ENCODE measurements at places on chromosomes 1 and 21. TPM values are rescaled to one million over a fixed set of nuclear protein-coding genes. Genes with fewer than 3 reads are reported as not detected.

GRCh38 chr1:22249928-22250680 is 107.2 kb upstream of the WNT4 start:
- DNase-seq: no peak

- no peak for DNase-seq
Observed at GRCh38 chr1:3718764-3719163, 33.5 kb upstream of the CCDC27 start.

APOBEC4 gene
- polyA plus RNA-seq: not detected

GRCh38 chr1:158830904-158831507 is at the start of gene MNDA:
Gene MNDA, plus strand, starts transcription at chr1:158831351. Its CDS starts 10,803 bp downstream, at chr1:158842154.
- DNase-seq: no peak

OR2L8 gene
- polyA plus RNA-seq: not detected

- DNase-seq: no peak
Observed at GRCh38 chr1:237901299-237901934, 10.7 kb upstream of the ZP4 start.

RNF115 gene
- polyA plus RNA-seq: 11.5 TPM

GRCh38 chr21:25977068-25977611 is 193.4 kb downstream of the APP start:
- DNase-seq: no peak

TENT5C gene
- 1.5 TPM for polyA plus RNA-seq

GRCh38 chr21:32302560-32302959 is 3.9 kb downstream of the MRAP start:
- DNase-seq: no peak

DNA sequence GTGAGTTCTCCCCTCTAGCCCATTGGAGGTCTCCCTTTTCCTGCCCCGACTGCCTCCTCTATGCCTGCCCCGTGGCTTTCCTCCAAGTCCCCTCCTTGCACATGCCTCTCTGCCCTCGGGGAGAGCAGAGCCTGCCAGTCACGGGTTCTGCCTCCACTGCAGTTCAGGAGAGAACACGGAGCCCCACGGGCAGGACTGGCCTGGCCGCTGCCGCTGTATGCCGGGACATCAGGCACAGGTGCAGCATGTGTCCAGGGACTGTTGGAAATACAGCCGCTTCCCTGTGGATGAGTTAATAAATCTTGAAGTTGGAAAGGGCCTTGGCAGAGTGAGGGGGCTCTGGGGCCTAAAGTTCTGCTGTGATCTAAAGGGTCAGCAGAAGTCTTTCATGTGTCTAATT is 676.6 kb downstream of the MATN1 start:
- no peak for DNase-seq

DNA sequence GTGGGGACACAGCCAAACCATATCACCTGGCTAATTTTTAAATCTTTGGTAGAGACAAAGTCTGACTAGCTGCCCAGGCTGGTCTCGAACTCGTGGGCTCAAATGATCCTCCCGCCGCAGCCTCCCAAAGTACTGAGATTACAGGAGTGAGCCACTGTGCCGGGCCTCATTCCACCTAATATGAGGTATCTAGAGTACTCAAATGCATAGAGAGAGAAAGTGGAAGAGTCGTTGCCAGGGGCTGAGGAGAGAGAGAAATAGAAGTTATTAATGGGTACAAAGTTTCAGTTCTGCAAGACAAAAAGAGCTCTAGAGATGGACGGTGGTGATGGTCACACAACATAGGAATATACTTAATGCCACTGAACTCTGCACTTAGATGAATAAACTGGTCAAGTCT is 119.6 kb downstream of the TOMM20 start:
- no peak for DNase-seq

- no peak for DNase-seq
Observed at GRCh38 chr1:172670791-172671190, 11.9 kb downstream of the FASLG start.

- no peak for DNase-seq
Observed at GRCh38 chr1:13931226-13931625, 231.2 kb downstream of the PRDM2 start.

CGN gene
- 0.34 TPM for polyA plus RNA-seq

BLACAT1 gene
- polyA plus RNA-seq: 0.03 TPM

DNA sequence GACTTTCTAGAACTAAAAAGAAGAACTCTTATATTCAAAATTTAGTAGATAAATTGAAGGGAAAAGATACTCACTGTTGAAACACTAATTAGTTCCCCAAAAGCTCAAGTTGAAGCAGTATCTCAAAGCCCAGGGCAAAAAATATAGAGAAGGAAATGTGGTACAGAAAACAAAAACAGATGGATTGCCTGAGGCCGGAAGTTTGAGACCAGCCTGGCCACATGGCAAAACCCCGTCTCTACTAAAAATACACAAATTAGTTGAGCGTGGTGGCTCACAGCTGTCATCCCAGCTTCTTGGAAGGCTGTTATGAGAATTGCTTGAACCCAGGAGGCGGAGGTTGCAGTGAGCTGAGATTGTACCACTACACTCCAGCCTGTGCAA is 36.0 kb downstream of the FAM177B start:
- DNase-seq: no peak

SPRR2A gene
- polyA plus RNA-seq: not detected

PM20D1 gene
- polyA plus RNA-seq: not detected

- DNase-seq: peak; percentile 81
Observed at GRCh38 chr1:201769966-201770365, 59.0 kb upstream of the IPO9 start.

- DNase-seq: no peak
Observed at GRCh38 chr1:59188413-59189213, 108.3 kb upstream of the FGGY start.

Data from IMR-90 (cell line).